ENCODE measurements at places on chromosomes 2 and 18. TPM values are rescaled to one million over a fixed set of nuclear protein-coding genes. Genes with fewer than 3 reads are reported as not detected.

CLASP1 gene
- 56.9 TPM for total RNA-seq

ADGRF3 gene
- not detected for total RNA-seq

AFTPH gene
- total RNA-seq = 56.3 TPM

KCNS3 gene
- 3.7 TPM for total RNA-seq

POMC gene
- total RNA-seq = 0.64 TPM

ZNF397 gene
- total RNA-seq = 15.0 TPM

SCN2A gene
- under 0.01 TPM for total RNA-seq

RTP5 gene
- total RNA-seq = not detected

SERPINB12 gene
- 1.4 TPM for total RNA-seq

PDE11A gene
- total RNA-seq = not detected

MAIP1 gene
- 15.2 TPM for total RNA-seq

TNFAIP6 gene
- total RNA-seq = 2.6 TPM

TEX51 gene
- not detected for total RNA-seq

RNU2-63P gene
- 26.9 TPM for total RNA-seq

PLA2R1 gene
- total RNA-seq = 4.5 TPM

NAT8 gene
- total RNA-seq = not detected

CRYGD gene
- not detected for total RNA-seq

FNDC4 gene
- total RNA-seq = 8.1 TPM

SLC8A1 gene
- 3.7 TPM for total RNA-seq

SPP2 gene
- total RNA-seq = not detected

SPC25 gene
- total RNA-seq = 0.13 TPM

ELOA2 gene
- not detected for total RNA-seq

RAX gene
- total RNA-seq = not detected

IHH gene
- not detected for total RNA-seq

PIGN gene
- total RNA-seq = 64.1 TPM

OTX1 gene
- total RNA-seq = 1.5 TPM

PLB1 gene
- total RNA-seq = 1.6 TPM
